AG08395 (cell line): ENCODE measurements at places on chromosomes 11 and 22.

- DNase-seq: peak; percentile 75
Observed at GRCh38 chr22:34761111-34761510, 304.8 kb upstream of the ISX start.

GRCh38 chr22:36235585-36235984, 3.7 kb downstream of the APOL2 start:
- DNase-seq: no peak

DNA sequence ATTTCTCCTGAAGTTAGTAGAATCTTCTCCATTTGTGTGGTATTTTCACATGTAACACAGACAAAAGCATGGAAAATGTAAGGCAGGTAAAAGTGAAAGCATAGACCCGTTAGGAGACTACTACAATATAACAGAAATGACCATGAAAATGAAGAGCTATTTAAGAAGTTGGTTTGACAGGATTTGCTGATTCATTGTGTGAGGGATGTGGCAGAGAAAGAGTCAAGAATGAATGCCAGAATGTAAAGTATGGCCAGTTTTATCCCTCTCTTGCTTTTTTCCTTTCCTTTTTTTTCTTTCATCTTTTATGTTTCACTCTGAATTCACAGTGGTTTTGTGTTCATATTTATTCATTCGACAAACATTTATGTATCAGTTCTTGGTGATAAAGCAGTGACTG, 115.9 kb downstream of the ARFGAP2 start:
- peak; percentile 12 for DNase-seq

- no peak for DNase-seq
Observed at GRCh38 chr11:47225552-47226400, 11.0 kb downstream of the DDB2 start.

- DNase-seq: no peak
Observed at GRCh38 chr22:26597026-26597425, 7.1 kb upstream of the TPST2 start.

DNA sequence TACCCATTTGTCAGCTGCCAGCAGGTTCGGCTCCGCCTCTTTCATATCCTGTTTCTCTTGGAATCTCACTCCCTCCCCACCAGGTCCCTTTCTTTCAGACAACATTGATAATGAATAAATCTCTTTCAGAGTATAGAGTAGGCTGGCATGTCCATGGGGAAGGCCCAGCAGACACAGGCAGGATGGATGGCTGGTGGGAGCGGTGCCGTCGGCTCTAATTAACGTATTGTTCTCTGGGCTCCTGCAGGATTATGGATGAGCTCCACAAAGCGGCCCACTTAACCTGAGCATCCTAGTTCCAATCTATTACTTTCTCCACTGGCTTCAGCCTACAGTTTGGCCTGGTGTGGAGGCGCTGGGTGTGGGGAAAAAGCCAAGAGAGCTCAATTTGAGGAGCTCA, 588.0 kb downstream of the BUD13 start:
- no peak for DNase-seq

DNA sequence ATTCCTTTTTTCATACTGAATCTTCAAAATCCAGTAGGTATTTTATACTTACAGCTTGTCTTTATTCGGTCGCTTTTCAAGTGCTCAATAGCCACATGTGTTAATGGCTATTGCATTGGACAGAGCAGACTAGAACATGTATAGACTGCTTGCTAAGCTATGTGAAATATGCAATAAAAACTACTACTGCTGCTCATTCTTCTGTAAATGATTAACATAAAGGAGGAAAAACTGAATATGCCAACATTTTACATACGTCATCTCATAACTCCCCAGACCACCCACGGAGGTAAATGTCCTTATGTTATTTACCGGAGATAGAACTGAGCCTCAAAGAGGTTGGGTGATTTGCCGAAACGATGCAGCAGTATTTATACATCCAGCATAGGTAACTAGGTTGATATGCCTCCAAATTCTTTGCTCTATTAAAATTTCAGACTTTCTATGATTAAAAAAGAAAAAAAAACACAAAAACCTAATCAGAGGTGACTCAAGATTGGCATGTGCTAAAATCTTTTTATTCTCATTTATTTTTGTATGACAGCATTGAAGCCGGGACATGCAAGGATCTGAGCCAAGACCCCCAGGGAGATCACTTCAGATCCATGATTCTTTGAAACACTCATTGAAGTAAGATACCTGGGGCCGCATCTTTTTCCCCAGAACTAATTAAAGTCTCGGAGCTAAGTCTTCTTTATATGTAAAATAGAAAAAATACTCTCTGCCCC, 78.5 kb upstream of the OR5AK2 start:
- DNase-seq: no peak

- peak; percentile 36 for DNase-seq
Observed at GRCh38 chr11:63508009-63508408, 2.1 kb downstream of the LGALS12 start.

DNA sequence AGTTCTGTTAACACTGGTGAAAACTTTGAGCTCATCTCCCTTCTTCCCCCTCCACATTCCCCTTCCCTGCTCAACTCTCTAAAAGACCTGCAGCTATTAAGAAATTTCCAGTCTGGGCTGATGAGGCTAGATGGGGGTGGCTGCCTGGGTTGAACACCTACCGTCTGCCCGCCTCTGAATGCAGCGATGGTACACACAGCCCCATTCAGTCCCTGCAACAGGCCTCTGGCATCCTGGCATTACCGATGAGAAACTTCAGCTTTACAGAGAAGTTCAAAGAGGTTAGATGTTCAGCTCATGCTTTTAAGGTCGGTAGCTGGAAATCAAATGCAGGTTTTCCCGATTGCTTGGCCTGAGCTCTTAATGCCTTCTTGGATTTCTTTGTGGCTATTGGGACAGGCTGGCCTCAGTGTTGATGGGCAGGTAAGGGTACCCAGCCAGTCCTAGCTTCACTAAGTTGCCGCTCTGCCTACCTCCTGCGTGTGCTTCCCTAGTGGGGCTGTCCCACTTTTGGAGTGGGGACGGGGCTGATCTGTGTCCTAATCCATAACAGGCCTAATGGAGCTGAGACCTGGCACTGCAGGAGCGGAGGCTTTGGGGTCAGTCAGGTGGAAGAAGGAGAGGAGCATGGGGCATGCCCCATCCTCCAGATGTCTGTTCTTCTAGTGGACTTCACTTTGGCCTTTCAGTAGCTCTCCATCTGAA, 49.1 kb downstream of the ZBTB16 start:
- no peak for DNase-seq
